Airway epithelial cell (primary cell): ENCODE measurements at places on chromosomes 2 and 18. TPM values are rescaled to one million over a fixed set of nuclear protein-coding genes. Genes with fewer than 3 reads are reported as not detected.

Gene UGT1A7
- 0.37 and 0.49 TPM in 2 replicates for total RNA-seq

Gene DSG1
- total RNA-seq, result 46.9 and 48.9 TPM in 2 replicates

Gene RAMP1
- total RNA-seq, result 3.3 and 4.4 TPM in 2 replicates

Gene FBXO41
- total RNA-seq, result 3.6 and 4.7 TPM in 2 replicates

Gene CAPN13
- total RNA-seq, result 0.21 and 0.88 TPM in 2 replicates

Gene XIRP2
- not detected in 2 replicates for total RNA-seq

Gene NT5DC4
- not detected in 2 replicates for total RNA-seq

Gene SCYGR4
- total RNA-seq, result not detected in 2 replicates

Gene RGPD4
- not detected in 2 replicates for total RNA-seq

Gene EPB41L3
- total RNA-seq, result 1.6 and 5.8 TPM in 2 replicates

Gene C1QL2
- total RNA-seq, result not detected in 2 replicates

Gene DLGAP1
- total RNA-seq, result 0.07 and 0.33 TPM in 2 replicates

Gene PLEKHH2
- 1.1 and 2.5 TPM in 2 replicates for total RNA-seq

Gene KLHL14
- total RNA-seq, result not detected in 2 replicates

Gene NR4A2
- 0.84 and 2.1 TPM in 2 replicates for total RNA-seq

Gene CNGA3
- total RNA-seq, result not detected in 2 replicates

Gene MOGAT1
- not detected in 2 replicates for total RNA-seq

Gene AKAIN1
- total RNA-seq, result not detected in 2 replicates

Gene ABCG5
- not detected in 2 replicates for total RNA-seq

Gene COL4A4
- total RNA-seq, result 0.05 and 0.07 TPM in 2 replicates

Gene EPHA4
- 10.1 and 12.9 TPM in 2 replicates for total RNA-seq

Gene MRPS5
- total RNA-seq, result 41.9 and 44.2 TPM in 2 replicates

Gene UGT1A10
- not detected in 2 replicates for total RNA-seq

Gene NEDD4L
- 47.4 and 51.2 TPM in 2 replicates for total RNA-seq

Gene LGALSL
- 26.9 and 50.7 TPM in 2 replicates for total RNA-seq

Gene ADRA2B
- total RNA-seq, result 0.09 TPM in 1 of 2 replicates, not detected in the other

Gene CABYR
- 5.9 and 6.9 TPM in 2 replicates for total RNA-seq

Gene ALKAL2
- total RNA-seq, result not detected in 2 replicates

Gene LYPD6
- 0.56 and 1.8 TPM in 2 replicates for total RNA-seq

Gene IL36G
- 15.7 and 18.5 TPM in 2 replicates for total RNA-seq

Gene SPDYA
- total RNA-seq, result 0.28 TPM in 2 replicates

Gene NOSTRIN
- 0.42 and 0.92 TPM in 2 replicates for total RNA-seq

Gene GDF7
- total RNA-seq, result 0.07 and 0.14 TPM in 2 replicates

Gene MOB1A
- 59.0 and 93.3 TPM in 2 replicates for total RNA-seq

Gene CLHC1
- total RNA-seq, result 0.74 and 1.6 TPM in 2 replicates

Gene SEPTIN10
- 35.5 and 53.3 TPM in 2 replicates for total RNA-seq

Gene CCDC68
- total RNA-seq, result 0.79 and 2.7 TPM in 2 replicates

Gene FKBP1B
- 25.4 and 29.4 TPM in 2 replicates for total RNA-seq

Gene UGP2
- total RNA-seq, result 101 and 145 TPM in 2 replicates

Gene TNFAIP6
- 0.35 TPM in 1 of 2 replicates, not detected in the other for total RNA-seq

Gene RBBP8
- total RNA-seq, result 86.3 and 110 TPM in 2 replicates

Gene IL36B
- not detected in 2 replicates for total RNA-seq

Gene APCDD1
- total RNA-seq, result 0.28 and 0.35 TPM in 2 replicates

Gene HOXD13
- total RNA-seq, result not detected in 2 replicates

Gene CHRNA1
- 0.49 TPM in 1 of 2 replicates, not detected in the other for total RNA-seq

Gene TUBA3D
- not detected in 2 replicates for total RNA-seq

Gene POMC
- total RNA-seq, result 0.85 and 0.88 TPM in 2 replicates

Gene CRYGD
- total RNA-seq, result not detected in 2 replicates

Gene GPN1
- 27.7 and 33.7 TPM in 2 replicates for total RNA-seq

Gene IL1F10
- total RNA-seq, result 0.78 TPM in 1 of 2 replicates, not detected in the other

Gene IL37
- not detected in 2 replicates for total RNA-seq

Gene CMPK2
- not detected in 2 replicates for total RNA-seq

Gene MAP2
- 5.6 and 9.9 TPM in 2 replicates for total RNA-seq

Gene TP53I3
- 55.0 and 70.7 TPM in 2 replicates for total RNA-seq

Gene IL1R1
- 2.3 and 5.1 TPM in 2 replicates for total RNA-seq

Gene AFF3
- total RNA-seq, result 0.14 and 0.28 TPM in 2 replicates
